H9 (cell line): ENCODE measurements at places on chromosomes 16 and 17. TPM values are rescaled to one million over a fixed set of nuclear protein-coding genes. Genes with fewer than 3 reads are reported as not detected.
A peak's percentile ranks its signal among the peaks of the same experiment; 100 is the strongest.

The PLA2G10 gene
- 1.0 and 2.2 TPM in 2 replicates for total RNA-seq

The CA7 gene
- 0.55 and 0.81 TPM in 2 replicates for total RNA-seq

- H3K27ac ChIP-seq, result no peak overlapping the region
- no peak for DNase-seq
- no peaks in the 10 kb centered on the region for H3K27me3 ChIP-seq
- H3K36me3 ChIP-seq, result peaks cover 3% of the 10 kb centered on the region
Observed at GRCh38 chr16:75012380-75013081, 13.7 kb downstream of the ZNRF1 start.

DNA sequence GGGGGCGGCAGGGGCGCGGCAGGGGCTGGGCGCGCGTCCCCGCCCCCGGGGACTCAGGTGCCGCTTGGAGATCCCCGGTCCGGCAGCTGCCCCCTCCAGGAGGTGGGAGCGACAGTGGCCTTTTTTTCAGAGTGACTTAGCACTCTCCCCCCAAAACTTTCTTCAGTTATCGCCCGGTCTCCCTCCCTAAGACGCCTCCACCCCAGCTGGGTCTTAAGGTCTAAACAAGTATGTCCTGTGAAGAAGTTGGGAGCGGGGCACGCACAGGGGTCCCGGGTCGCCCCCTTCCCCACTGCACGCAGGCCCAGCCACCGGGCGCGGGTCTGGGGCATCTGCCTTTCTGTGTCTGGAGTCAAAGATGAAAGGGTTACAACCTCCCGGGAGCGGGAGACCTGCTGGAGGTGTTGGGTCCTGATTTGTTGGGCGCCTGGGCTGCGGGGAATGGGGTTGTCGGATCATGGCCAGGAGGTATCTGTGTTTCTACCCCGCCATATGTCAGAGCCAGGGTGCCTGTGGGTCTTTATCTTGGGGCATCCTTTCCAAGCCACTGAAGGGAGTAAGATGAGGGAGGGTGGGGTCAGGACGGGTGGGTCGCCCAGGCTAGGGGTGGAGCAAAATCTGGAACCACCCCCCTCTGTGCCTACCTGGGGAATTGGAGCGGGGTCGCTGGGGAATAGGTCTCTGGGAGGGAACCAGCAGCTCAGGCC, 757 bp downstream of the FMNL1 start:
- H3K4me1 ChIP-seq, result no peaks in the 10 kb centered on the region
- peaks cover 13% of the 10 kb centered on the region for H3K27me3 ChIP-seq
- peak overlapping the region; percentile 84 for H3K4me3 ChIP-seq
- no peak overlapping the region for H3K27ac ChIP-seq
- no peaks in the 10 kb centered on the region for H3K36me3 ChIP-seq
- DNase-seq, result peak; percentile 68

DNA sequence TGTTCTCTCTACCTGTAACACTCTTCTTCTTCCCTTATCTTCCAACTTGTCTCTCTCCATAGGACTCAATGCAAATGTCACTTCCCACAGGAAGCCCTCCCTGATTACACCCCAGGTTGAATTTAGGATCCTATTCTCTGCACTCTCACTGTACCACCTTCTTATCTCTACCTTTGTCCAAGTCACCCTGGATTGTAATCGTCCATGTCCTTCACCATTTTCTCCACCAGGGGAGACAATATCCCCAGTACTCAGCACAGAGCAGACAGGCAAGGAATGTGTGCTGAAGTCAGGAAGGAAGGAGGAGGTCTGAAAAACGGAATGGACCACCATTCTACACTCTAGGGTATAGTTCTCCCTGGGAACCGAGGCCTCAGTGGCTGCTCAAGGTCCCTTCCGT, 14.2 kb downstream of the C16orf82 start:
- H3K4me3 ChIP-seq, result no peak overlapping the region
- H3K4me1 ChIP-seq, result peaks cover 6% of the 10 kb centered on the region; the same call in 1 of the 2 replicates
- H3K36me3 ChIP-seq, result no peaks in the 10 kb centered on the region
- H3K27ac ChIP-seq, result no peak overlapping the region
- DNase-seq, result peak; percentile 72

DNA sequence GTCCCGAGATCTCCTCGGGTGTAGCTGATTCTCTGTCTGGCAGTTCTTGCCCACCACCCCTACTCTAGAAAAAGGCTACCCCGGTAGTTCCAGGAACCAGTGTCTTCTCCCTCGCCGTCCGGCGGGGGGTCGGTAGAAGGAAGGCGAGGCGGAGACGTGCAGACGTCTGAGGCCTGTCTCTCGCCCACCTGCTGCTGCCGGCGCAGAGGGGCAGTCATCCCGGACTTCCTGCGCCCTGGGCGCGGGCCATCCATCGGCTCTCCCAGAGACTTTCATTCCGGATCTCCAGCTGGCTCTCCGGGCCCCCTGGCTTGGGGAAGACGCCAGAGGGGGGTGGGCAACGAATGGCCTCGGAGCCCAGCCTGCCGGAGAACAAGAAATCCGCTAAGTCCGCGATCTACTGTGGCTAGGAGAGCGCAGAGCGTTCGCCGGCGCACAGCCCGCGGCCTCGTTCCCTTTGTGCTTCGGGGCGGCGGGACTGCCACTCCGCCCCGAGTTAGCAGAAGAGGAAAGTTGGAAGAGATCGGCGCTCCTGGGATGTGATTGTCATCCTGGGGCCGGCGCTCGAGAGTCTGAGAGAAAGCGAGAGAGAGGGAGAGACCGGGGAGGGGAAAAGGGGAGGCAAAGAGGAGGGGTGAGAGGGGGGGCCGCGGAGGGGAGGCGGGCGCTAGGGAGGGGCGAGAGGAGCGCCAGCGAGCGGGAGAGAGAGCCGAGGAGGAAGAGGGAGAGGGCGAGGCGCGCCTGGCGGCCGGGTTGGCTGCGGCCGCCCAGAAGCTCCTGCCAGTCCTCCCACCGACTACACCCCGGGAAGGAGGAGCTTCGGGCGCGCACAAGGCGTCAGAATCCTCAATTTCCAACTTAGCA, at the start of gene IRX5:
Gene IRX5 (plus strand): TSS at position 861 of the 864 bp plus-strand sequence. CDS start 334 bp downstream, outside the sequence.
- no peaks in the 10 kb centered on the region for H3K4me1 ChIP-seq
- H3K27ac ChIP-seq, result no peak within 1 kb of the TSS
- H3K4me3 ChIP-seq, result peak within 1 kb of the TSS; percentile 77

DNA sequence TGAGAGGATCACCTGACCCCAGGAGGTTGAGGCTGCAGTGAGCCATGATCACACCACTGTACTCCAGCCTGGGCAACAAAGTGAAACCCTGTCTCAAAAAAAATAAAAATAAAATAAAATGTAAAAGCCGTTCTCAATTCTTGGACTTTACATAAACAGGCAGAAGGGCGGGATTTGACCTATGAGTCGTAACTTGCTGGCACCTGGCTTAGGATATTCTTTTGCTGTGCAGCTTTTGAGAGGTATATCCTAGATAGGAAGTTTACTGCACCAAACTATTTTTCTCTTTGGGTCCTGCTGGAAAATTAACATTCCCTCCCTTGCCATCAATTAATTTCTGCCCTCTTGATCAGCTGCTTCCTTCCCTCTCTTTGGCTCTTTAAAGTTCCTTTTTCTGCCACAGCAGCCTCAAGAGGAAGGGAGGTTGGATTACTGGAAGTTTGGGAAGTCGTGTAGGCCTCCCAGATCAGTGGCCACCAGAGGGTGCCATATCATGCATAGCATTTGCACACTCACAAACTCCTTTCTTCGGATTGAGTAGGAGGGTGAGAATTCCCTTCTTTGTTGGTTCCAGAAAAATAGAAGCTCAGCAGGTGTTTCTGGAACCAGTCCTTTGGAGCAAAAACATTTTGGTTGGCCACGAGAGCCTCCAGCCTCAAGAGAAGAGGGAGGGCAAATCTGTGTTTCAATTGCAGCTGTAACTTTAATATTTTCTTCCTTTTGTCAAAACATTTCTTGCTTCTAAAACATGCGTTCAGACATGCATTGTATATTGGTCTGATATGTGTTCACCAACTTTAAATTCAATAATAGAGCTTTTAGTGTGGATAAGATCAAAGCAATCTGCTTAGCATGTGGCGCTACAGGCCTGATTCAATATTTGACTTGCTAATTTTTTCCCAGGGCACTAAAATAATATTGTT, 147.3 kb downstream of the CCDC182 start:
- H3K4me1 ChIP-seq, result no peaks in the 10 kb centered on the region; the same call in 1 of the 2 replicates
- no peaks in the 10 kb centered on the region for H3K27me3 ChIP-seq
- H3K27ac ChIP-seq, result no peak overlapping the region
- peak; percentile 83 for DNase-seq
- H3K4me3 ChIP-seq, result no peak overlapping the region
- H3K36me3 ChIP-seq, result peaks cover 3% of the 10 kb centered on the region

DNA sequence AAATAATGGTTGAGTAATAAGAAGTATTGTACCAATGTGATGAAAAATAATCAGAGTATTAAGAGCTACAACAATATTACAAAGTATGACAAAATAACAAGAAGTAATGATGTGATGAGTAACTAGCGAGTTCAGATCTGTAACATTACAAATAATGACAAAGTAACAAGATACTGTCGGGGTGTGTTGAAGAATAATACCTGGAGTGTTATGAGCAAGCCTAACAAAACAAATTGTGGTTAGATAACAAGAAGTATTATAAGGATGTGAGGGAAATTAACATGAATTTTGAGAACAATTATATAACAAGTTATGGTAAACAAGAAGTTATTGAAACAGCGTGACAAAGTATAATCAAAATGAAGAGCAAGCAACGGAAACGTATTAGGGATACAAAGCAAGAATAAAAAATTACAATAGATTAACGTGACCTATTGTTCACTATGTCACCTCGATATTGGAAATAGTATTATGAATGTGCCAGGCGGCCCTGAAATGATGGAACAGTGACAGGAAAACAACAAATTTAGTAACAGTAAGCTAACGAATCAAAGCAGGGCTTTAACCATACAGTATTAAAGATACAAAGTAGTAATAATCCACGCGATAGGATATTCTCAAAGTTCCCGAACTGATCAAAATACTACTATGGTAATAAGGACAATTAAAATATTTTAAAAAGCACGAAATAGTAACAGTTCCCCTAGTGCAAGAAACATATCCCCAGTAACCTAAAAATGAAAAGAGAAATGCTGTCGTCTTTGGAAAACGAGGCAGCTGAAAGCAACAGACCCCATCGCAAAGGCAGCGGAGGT, 1.6 kb downstream of the TBX4 start:
- H3K27ac ChIP-seq, result no peak overlapping the region
- H3K36me3 ChIP-seq, result peaks cover 2% of the 10 kb centered on the region; the same call in 1 of the 3 replicates
- H3K4me3 ChIP-seq, result peak overlapping the region; percentile 32

- no peaks in the 10 kb centered on the region for H3K4me1 ChIP-seq
- H3K4me3 ChIP-seq, result no peak overlapping the region
- no peaks in the 10 kb centered on the region for H3K36me3 ChIP-seq
- no peak overlapping the region for H3K27ac ChIP-seq
- no peaks in the 10 kb centered on the region for H3K27me3 ChIP-seq
Observed at GRCh38 chr16:54178478-54178976, 108.1 kb downstream of the IRX3 start.

DNA sequence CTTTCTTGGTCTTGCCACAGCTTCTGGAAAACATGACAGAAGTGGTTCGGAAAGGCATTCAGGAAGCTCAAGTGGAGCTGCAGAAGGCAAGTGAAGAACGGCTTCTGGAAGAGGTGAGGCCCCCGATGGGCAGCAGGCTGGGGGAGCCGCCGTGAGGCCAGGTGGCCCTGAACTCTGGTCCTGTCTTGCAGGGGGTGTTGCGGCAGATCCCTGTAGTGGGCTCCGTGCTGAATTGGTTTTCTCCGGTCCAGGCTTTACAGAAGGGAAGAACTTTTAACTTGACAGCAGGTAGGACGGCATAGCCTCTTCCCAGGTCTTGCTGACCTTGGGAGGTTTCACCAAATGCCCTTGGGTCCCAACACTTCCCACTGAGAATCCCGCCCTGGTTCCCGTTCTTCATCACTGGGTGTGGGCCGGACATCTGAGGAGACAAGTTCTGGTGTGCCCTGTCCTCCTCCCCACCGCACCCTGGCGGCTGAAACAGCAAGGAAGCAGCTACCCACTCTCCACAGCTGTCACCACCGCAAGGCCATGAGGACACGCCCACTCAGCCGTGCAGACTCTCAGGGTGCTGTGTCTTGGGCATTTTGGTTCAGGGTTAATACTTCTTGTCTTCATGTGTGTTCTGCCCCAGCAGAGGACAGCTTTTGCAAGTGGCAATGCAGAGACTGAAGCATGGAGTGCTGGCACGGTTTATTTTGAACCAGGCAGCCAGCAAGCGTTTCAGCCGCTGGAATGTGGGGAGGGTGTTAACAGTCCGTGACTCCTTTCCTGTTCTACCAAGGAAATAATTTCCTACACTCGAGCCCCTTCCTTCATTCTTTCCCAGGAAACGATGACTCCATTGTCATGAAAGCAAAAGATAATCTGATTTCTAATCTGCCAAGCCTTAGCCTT, 21.4 kb downstream of the NTAN1 start:
- H3K4me1 ChIP-seq, result no peaks in the 10 kb centered on the region
- H3K4me3 ChIP-seq, result no peak overlapping the region
- H3K27me3 ChIP-seq, result no peaks in the 10 kb centered on the region
- no peak for DNase-seq
- H3K27ac ChIP-seq, result no peak overlapping the region

DNA sequence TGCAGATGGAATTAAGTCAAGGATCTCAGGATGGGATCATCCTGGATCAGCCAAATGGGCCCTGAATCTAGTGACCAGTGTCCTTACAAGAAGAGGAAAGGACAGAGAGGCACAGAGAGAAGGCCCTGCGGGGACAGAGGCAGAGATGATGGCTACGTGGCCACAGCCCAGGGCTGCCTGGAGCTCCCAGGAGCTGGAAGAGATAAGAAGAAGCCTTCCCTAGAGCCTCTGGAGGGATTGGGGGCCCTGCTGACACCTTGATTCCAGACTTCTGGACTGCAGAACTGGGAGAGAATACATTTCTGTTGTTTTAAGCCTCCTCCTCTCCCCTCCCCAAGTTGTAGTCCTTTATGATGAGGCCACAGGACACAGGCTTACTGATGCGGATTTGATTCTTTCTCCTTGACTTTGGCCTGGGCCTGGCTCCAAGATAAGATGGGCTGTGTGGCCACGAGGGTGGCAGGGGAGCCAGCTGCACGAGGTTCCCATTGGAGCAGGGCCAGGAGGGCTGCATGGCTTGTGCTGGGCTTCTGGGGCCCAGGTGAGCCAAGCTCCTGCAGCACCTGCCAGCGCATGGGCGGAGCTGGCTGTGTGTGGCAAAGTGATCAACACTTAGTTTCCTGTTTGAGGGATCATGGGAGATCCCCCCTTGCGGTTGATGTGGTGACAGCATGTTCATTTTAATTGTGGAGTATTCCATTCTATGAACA, 146.1 kb downstream of the IRF8 start:
- no peak overlapping the region for H3K4me3 ChIP-seq
- H3K36me3 ChIP-seq, result no peaks in the 10 kb centered on the region
- no peak for DNase-seq
- no peaks in the 10 kb centered on the region; the same call in 1 of the 2 replicates for H3K4me1 ChIP-seq

- H3K27me3 ChIP-seq, result no peaks in the 10 kb centered on the region
- no peak within 1 kb of the TSS for H3K27ac ChIP-seq
- H3K36me3 ChIP-seq, result no peaks in the 10 kb centered on the region; the same call in 2 of the 3 replicates
- DNase-seq, result peak; percentile 94
- no peaks in the 10 kb centered on the region for H3K4me1 ChIP-seq
- H3K4me3 ChIP-seq, result peak within 1 kb of the TSS; percentile 87
Observed at GRCh38 chr17:74736513-74737298, at the start of gene RAB37. TSS of gene RAB37 (plus strand) at chr17:74737256. CDS start at chr17:74737273, 17 bp downstream.

- H3K27me3 ChIP-seq, result no peaks in the 10 kb centered on the region
- peak; percentile 81 for DNase-seq
- H3K27ac ChIP-seq, result no peak overlapping the region
- no peaks in the 10 kb centered on the region for H3K4me1 ChIP-seq
- H3K4me3 ChIP-seq, result no peak overlapping the region
Observed at GRCh38 chr17:35947156-35947585, 3.7 kb upstream of the LYZL6 start.
